ENCODE measurements at places on chromosomes 11 and 22.

DNA sequence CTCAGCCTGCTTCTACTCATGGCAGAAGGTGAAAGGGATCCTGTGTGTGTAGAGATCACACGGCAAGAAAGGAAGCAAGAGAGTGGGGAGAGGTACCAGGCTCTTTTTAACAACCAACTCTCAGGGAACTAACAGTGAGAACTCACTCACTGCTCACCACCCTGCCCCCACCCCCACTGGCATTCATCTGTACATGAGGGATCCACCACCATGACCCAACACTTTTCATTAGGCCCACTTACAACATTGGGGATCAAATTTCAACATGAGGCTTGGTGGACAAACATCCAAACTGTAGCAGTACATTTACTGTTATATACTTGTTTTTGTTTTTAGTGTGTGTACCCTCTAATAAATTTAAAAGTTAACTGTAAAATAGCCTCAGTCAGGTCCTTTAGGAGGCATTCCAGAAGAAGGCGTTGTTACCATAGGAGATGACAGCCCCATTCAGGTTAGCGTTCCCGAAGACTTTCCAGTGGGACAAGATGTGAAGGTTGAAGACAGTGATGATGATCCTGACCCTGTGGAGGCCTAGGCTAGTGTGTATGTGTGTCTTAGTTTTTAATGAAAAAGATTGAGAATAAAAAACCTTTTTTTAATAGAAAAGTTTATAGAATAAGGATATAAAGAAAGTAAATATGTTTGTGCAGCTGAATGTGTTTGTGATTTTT, 11.3 kb downstream of the CUL5 start:
- DNase-seq, result no peak

- DNase-seq, result no peak
Measured at GRCh38 chr11:114097832-114098231, 38.3 kb downstream of the ZBTB16 start.

GRCh38 chr11:72327606-72328005, 83.6 kb upstream of the PHOX2A start:
- DNase-seq, result no peak

DNA sequence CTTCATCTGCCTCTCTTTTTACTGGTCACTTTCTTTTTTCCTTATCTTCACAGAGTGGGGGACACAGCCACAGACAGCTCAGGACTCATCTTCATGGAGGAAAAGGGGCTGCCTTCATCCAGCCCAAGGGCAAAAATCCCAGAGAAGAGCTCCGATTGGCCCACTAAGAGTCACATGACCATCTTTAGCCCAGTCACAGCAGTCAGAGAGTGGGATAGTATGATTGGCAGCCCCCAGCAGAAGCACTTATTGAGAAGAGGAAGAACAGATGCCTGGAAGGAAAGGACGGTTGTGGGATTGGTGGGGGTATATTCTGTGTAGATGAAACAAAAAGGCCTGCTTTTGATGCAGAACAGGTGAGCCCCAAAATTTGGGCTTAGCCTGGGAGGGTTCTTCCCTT, 77.8 kb downstream of the MN1 start:
- no peak for DNase-seq

All from stimulated activated naive CD4-positive, alpha-beta T cell (primary cell).